ENCODE measurements at places on chromosomes 13 and 19. TPM values are rescaled to one million over a fixed set of nuclear protein-coding genes. Genes with fewer than 3 reads are reported as not detected.

Gene GDF15
- polyA plus RNA-seq = 23.7 TPM

GRCh38 chr19:50850738-50851137, 4.0 kb upstream of the KLK3 start:
- no peak for DNase-seq

GRCh38 chr19:44657211-44657921, 13.7 kb downstream of the PVR start:
- no peak for DNase-seq

DNA sequence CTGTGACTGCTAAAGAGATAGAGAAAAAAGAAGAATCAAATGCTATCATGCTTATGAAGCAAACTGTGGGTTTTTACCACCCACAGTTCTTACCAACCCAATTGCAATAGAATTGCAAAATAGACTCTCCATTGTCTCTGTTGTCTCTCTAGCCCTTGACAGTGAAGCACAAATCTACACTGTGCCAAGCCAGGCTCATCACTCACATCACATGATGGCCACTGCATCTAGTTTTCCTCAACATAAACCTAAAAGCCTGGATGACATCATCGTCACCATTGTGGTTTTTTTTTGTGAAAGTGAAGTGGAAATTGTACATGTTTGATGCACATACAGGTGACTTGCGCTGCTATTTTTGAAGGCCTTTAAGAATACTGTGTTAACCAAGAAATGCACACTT, 56.1 kb downstream of the KL start:
- no peak for DNase-seq

Gene SLC6A16
- polyA plus RNA-seq = 5.1 TPM

All from left renal pelvis (tissue), 4 donors.